ENCODE measurements at places on chromosomes 3 and 15.

- no peak for DNase-seq
Observed at GRCh38 chr3:2784627-2785026, 325.5 kb downstream of the IL5RA start.

DNA sequence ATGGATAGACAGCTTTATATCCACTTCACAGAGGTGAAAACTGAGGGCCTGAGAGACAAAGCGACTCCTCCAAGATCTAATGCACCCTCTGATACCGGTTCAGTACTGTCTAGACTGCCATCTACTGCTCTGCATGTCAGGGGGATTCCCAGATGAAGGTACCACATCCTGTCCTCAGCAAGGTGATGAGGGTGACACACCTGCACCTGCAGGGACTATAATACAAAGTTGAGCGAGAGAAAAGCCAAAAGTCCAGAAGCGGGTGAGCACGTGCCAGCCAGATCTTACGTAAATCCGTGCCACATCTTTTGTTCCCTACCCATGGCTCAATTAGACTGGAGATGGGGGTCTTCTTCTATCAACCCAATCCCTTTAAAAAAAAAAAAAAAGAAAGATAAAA, 32.4 kb upstream of the HES1 start:
- DNase-seq = peak; percentile 40

DNA sequence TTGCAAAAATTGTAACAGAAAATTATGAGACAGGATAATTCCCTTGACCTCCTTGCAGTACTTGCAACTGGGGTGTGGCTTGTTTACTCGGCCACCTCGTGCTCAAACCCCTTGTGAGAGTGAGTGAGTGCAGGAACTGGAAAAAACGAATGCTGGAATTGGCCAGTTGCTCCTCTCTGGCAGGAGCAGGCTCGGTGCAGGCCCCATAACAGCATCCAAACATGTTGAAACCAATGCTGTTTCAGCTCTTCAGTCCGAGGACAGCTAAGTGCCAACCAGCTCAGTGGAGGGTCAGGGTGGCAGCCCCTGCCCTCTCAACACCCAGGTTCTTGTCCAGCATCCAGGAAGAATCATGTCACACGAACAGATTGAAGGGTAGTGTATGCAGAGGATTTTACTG, 36.9 kb downstream of the METTL6 start:
- DNase-seq = no peak

GRCh38 chr3:88058306-88058580, 562 bp downstream of the CGGBP1 start:
- DNase-seq = no peak

DNA sequence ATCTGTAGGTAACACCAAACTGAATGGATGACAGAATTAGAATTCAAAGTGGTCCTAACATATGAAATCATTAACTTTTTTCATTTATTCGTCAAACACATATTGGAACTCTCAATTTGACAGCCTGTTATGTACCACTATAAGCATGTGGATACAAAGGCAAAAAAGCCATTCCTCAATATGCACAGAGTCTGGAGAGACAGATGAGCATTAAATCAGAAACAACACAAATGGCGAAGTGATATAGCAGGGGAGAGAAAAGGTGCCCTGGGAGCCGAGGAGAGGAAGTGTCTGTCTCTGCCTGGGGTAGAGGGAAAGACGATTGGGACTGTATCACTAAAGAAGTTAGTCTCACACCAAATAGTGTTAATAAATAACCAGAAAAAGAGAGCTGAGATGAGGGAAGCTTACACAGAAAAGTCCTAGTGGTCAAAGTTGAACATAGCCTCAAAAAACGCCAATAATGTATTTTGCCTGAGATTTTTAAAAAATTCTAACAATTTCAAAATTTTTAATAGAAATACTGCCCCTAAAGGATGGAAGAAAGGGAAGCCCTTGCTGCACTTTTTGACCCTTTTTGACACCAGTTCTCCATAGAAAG, 417.5 kb downstream of the TUSC7 start:
- DNase-seq = no peak

GRCh38 chr15:39273717-39274411, 307.0 kb upstream of the THBS1 start:
- DNase-seq = no peak

DNA sequence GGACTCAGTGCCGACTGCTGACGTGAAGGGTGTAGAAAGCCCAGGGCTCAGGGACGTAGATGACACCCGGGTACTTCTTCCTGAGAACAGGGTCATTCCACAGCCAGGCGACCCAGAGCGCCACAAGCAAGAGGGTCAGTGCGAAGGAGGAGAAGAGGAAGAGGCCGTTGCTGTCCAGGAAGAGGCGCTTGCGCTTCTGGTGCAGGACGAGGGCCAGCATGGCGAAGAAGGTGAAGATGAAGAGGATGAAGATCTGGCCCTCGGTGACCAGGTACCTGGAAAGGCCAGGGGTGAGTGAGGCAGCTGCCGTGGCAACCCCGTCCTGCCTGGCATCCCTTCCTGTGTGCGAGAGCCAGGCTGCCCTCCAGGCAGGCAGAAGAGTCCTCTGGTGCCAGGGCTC, 3.0 kb upstream of the CALML4 start:
- no peak for DNase-seq

- no peak for DNase-seq
Observed at GRCh38 chr3:107456501-107456900, 66.3 kb upstream of the BBX start.

DNA sequence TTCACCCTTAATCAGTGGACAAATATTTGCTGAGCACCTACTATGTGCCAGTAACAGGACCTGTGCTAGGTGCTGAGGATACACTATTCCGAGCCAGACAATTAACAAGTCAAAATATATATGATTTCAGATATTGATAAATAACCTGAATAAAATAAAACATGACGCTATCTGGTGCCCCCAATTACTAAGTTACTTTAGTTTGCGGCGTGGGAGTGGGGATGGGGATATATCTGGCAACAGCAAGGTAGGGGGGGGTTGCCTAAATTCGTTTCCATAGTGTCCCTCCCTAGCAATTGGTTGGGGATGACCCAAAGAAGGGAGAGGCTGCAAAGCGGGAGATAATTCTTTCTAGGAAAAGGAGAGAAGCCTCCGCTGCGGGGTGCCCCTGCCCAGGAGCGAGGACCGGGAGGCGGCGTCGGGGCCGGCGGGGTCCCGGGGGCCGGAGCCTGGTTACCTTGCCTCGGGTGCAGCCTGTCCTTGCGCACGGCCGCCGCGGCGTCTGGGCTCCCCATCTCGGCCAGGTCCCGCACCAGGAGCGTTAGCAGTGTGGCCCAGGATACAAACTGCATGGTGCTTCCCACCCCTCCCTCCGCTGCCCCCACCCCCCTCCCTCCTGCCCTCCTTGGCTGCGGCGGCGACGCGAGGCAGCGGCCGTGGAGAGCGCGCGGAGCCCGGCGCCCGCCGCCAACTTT, 567 bp downstream of the ADAMTS9 start:
- no peak for DNase-seq

- DNase-seq = peak; percentile 93
Observed at GRCh38 chr3:101676216-101676764, 642 bp downstream of the ZBTB11 start.

DNA sequence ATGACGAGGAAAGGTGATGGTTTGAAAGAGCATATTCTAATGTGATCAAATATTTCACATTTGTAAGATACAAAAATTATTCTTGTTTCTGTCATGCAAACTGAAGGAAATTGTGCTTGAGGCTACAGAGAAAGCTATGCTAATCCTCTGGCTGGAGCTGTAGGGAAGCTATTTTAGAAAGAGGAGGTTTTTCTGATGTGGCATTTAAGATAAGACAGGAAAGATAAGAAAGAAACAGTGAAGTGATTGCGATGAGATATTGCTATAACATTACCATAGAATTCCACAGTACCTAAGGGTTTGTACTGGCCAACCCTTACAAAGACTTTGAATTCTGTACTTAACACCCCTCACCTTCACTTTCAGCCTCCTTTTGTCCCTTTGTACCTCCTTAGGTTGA, 205.2 kb upstream of the LMCD1 start:
- no peak for DNase-seq

DNA sequence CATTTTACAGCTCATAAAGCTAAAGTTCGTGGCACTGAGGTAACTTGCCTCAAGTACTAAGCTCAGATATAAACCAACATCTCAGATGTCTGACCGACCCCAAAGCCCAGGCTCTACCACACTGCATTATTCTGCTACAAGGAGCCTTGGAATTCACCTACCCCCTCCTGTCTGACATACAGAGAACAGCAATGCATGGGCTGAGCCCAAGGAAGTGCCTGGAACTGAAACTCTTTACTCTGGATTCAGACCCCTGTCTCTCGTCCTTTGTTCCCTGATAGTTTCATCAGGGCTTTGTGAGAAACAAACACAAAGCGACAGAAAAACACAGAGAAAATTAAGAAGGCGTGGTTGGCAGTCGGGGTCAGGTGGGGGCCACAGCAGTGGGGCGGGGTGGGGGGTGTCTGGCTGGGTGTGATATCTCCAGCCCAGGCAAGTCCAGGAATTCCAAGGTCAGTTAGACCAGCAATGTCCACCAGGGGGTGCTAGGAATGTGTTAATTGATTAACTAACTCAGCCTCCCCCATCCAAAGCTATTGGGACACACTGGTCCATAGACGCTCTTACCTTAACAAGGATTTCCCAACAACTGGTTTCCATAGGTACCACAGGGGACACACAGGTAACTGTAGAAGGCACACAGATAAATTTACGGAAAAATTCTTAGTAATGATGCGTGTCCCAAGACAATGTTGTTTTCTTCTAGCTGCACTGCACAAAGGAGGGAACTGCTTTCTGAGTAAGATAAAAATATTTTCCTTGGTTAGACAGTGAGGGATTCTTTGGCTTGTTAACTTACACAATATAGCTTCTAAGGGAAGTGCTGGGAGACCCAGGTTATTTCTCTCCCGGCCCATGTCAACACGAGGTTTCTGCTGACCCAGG, 18.8 kb upstream of the SSUH2 start:
- peak; percentile 44 for DNase-seq

GRCh38 chr15:57694279-57694678, 12.2 kb upstream of the POLR2M start:
- DNase-seq = no peak

DNA sequence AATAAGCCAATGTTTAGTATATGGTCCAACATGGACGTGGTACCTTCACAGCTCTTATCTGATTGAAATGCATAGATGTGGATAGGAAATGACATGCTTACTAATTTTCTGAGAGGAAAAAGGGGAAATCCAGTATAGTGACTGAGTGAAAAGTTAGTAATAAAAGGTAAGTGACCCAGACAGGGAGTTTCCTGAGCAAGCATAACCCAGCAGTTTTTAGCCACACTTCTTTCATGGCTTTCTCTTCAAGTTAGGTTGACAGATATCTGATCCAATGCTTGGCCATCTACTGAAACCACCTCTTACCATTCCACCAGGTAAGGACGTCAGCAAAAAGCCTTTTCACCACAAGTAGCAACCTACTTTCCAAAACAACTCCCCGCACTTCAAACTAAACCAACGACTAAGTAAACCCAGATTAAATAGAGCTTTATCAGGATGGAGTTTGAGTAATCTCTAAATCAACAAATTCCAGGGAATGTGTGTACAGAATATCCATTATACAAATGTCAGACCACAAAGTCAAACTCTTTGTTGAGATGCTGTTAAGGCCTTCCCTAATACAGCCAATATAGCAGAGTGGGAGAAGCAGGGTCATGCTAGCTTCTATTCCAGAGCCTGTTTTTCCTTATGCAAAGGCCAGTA, 329.7 kb downstream of the RORA start:
- DNase-seq = no peak

DNA sequence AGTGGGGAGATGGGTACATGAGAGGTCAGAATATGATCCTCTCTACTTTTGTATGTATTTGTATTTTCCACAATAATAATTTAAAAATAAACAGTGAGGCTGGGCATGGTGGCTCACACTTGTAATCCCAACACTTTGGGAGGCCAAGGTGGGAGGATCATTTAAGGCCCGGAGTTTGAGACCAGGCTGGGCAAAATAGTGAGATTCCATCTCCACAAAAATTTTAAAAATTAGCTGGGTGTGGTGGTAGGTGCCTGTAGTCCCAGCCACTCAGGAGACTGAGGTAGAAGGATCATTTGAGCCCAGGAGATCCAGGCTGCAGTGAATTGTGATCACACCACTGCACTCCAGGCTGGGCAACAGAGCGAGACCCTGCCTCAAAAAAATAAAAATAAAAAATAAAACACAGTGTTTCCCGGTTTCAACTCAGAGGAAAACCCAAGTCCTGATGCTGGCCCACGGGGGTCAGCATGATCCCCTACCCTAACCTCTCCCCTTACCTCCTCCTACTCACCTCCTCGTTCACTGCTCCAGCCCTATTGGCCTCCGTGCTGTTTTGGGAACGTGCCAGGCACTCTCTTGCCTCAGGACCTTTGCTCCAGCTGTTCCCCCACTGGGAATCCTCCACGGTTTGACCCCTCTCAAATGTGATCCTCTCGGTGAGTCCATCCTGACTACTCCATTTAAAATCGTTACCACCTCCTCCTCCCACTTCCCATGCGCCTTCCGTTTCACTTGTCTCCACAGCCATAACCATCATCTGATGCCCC, 2.9 kb upstream of the KLHL40 start:
- no peak for DNase-seq

DNA sequence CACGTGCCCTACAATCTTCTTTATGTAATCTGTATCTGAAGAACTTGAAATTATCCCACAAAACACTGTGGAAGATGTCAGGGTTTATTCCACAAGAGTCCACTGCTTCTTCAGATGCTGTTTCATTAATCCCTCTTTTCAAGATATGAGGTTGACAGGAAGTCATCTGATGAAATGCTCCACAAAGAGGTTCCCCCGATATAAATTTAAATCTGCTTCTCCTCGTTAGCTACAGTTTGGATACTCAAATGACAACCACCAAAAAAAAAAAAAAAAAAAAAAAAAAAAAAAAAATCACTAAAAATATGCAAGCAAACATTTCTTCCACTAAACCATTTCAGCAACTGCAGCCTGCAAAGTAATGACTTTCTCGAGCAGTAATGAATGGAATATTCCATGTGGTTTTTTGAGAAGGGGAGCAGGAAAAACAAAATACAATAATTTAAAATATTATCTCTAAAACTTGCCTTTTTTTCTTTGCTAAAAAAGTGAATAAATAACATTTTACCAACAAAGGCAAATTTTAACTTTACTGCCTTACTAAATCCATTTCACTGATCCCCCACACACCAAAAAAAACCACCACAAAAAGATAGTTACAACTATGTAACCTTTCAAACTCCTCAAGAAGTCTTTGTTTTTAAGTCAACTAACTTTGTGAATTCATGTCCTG, 37.8 kb downstream of the DLG1 start:
- no peak for DNase-seq

GRCh38 chr15:42728560-42728959, 8.4 kb downstream of the CDAN1 start:
- DNase-seq = no peak

GRCh38 chr15:89395461-89395871, 60.8 kb upstream of the POLG start:
- no peak for DNase-seq

- no peak for DNase-seq
Observed at GRCh38 chr3:110754212-110754916, 317.3 kb upstream of the NECTIN3 start.

DNA sequence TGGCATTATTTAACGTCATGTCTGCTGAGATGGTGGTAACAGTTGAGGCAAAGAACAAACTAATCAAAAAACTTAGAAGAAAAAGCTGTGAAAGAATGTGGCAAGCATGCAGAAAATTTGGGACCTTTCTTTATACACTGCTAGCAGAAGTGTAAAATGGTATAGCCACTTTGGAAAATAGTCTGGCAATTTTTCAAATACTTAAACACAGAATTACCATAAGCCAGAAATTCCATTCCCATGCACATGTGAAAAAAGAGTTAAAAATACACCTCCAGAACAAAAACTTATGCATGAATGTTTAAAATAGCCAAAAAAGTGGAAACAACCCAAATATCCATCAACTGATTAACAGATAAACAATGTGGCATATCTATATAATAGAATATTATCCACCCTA, 613.3 kb downstream of the TBL1XR1 start:
- no peak for DNase-seq
